ENCODE measurements at places on chromosomes 13 and 19.

DNA sequence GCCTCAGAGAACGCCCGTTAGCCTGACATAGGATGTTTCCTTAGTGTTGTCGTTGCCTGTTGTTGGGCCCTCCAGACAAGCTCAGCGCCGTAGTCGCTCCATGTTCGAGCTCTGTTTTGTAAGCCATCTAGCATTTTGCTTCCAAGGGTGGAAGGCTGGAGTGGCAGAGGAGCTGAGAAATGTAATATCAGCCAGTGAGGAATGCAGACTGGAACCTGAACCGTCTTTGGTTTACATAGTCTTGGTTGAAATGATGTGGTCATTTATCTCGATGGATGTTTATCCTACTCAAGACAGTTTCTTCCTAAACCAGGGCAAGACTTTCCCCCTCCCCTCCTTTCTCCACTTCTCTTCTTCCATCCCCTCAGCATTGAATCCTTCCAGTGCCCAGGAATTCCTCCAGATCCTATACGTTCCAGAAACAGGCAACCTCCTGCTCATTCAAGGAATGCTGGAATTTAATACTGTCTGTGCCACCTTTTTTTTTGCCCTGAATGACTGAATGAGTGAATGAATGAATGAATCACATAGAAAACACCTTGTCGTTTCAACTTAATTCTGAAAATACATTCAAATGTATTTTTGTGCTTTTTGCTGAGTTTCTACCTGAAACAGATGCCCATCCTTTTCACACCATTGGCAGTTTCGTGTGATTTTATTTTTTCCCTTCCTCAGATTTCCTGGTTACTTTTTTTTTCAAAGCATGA, 109.5 kb upstream of the MBNL2 start:
- DNase-seq, result no peak

GRCh38 chr19:20416661-20417060, 148.9 kb downstream of the ZNF737 start:
- DNase-seq, result no peak

GRCh38 chr19:18433015-18433691, 4.8 kb downstream of the ISYNA1 start:
- DNase-seq, result no peak

GRCh38 chr19:48551437-48552302, at the start of gene SULT2B1:
SULT2B1 (plus strand) TSS chr19:48552172; CDS start chr19:48552253, 81 bp downstream.
- DNase-seq, result no peak

GRCh38 chr13:107457686-107458085, 757.6 kb downstream of the LIG4 start:
- no peak for DNase-seq

- DNase-seq, result no peak
Measured at GRCh38 chr13:46197299-46198048, 14.3 kb upstream of the LRRC63 start.

- no peak for DNase-seq
Measured at GRCh38 chr13:28297341-28297740, 159.0 kb downstream of the PAN3 start.

GRCh38 chr13:98171900-98172589, 5.0 kb downstream of the RNF113B start:
- DNase-seq, result no peak

DNA sequence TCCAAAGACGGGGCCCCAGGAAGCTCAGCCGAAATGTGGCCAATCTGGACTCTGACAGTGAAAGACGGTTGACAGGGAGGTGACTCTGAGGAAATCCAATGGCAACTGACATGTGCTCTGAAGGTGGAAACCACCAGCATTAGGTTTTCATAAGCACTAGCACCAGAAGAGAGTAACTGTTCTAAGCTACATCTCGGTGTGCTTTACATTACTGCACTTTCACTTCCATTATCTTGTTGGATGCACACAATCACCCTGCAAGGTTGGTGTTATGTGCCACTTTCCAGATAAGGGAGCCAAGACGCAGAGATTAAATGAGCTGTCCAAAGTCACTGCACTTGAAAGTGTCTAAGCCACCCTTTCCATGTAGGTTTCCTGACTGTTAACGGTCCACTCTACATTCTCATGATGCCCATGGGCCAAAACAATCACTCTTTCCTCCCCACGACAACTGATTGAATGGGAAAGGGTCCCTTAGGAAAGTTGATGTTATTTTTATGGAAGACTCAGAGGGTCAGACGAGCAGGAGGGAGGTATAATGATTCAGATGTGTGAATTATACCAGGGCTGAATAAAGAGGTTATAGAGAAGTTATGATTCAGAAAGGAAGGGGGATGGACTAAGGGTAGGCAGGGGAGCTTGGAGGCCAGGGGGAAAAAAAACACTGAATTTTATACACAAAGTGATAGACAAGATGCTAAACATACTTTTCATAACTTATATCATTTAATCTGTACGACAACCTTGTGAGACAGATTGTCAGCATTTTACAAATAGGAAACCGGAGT, 52.8 kb downstream of the RUBCNL start:
- DNase-seq, result no peak

DNA sequence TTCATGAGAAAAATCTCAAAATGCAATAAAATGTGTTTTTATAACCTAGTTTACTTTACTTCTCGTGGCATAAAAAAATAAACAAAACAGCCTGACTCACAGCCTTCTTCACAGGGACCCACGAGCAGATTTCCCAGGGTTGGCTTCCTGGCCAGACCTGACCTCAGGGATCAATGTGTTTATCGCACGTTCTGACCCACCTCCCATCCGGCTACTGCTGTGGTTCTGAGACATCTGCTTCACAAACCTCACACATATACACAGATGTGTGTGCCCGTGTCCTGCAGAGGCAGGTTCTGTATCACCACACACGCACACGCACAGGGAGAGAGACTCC, 118.3 kb downstream of the COL4A2 start:
- no peak for DNase-seq

- no peak for DNase-seq
Measured at GRCh38 chr13:22562116-22562515, 618.7 kb upstream of the SGCG start.

- no peak for DNase-seq
Measured at GRCh38 chr13:21910546-21910945, 239.7 kb downstream of the FGF9 start.

GRCh38 chr13:112962911-112963625, 5.9 kb upstream of the MCF2L start:
- no peak for DNase-seq

DNA sequence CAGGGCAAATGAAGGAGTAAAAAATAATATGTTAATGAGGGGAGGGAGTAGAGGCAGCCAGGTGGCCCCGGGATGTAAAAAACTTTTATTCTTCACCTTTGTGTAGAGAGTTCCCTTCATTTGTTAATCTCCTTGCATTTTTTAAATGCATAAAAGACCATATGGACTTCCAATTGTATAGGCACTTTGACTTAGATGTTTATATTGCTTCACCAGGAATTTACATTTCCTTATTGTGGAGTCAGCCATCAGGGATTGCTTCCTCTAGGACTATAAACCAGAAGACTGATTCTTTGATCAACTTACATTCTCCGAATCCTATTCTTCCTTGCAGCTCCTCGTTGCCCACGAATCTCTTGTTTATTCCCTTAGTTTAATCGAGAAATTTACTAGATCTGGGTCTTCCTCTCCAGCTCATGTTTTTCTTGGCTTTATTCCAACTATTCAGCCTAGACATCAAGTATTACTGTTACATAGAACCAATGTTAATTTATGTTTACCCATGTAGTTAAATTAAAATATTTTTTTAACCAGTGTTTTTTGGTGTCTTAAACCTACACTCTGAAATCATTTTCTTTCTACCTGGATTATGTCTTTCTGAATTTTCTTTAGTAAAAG, 1187.0 kb upstream of the SLC10A2 start:
- no peak for DNase-seq

DNA sequence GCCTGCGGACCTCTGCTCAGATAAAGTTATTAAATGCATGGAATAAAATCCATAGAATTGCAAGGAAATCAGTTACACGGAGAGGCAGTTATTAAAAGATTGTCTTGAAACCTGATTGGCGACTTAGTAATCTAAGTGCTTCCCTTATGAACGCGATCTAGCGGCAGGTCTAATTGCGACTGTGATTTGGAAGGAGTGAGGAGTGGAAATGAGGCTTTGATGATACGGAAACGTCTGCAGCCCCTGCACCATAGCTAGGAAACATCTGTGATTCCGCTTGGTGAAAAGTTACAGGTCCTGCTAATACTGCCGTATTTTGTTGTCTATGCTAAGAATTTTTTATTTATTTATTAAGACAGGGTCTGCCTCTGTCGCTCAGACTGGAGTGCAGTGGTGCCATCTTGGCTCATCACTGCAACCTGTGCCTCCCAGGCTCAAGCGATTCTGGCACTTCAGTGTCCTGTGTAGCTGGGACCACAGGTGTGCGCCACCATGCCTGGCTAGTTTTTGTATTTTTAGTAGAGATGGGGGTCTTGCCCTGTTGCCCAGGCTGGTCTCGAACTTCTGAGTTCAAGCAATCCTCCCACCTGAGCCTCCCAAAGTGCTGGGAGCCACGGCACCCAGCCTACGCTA, 887 bp downstream of the NDUFS7 start:
- no peak for DNase-seq

- DNase-seq, result no peak
Measured at GRCh38 chr19:45640849-45641273, 1.7 kb upstream of the EML2 start.

GRCh38 chr13:25490236-25490635, 118.5 kb downstream of the ATP8A2 start:
- no peak for DNase-seq

- no peak for DNase-seq
Measured at GRCh38 chr19:4474514-4475022, 2.5 kb downstream of the HDGFL2 start.

GRCh38 chr13:48334534-48335127, 31.1 kb downstream of the RB1 start:
- no peak for DNase-seq

DNA sequence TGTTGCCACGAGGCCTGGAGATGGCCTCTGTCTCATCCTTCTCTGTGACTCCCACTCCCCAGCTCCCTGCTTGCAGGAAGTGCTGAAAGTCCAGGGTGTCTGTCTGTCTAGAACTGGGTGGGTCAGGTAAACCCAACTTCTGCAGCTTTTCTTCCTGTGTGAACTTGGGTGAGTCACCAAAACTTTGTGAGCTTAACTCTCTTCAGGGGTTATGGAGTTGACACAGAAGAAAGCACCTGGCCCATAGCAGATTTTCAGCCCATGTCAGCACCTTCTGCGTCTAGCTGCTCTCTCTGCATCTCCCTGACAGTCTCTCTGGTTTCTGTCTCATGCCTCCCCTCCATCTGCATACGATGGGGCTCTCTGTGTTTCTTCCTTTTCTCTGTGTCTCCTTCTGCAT, 4.2 kb upstream of the CACNG7 start:
- DNase-seq, result no peak

GRCh38 chr13:40442231-40442630, 224.2 kb downstream of the FOXO1 start:
- no peak for DNase-seq

- DNase-seq, result no peak
Measured at GRCh38 chr13:98507282-98507797, 69.6 kb downstream of the STK24 start.

DNA sequence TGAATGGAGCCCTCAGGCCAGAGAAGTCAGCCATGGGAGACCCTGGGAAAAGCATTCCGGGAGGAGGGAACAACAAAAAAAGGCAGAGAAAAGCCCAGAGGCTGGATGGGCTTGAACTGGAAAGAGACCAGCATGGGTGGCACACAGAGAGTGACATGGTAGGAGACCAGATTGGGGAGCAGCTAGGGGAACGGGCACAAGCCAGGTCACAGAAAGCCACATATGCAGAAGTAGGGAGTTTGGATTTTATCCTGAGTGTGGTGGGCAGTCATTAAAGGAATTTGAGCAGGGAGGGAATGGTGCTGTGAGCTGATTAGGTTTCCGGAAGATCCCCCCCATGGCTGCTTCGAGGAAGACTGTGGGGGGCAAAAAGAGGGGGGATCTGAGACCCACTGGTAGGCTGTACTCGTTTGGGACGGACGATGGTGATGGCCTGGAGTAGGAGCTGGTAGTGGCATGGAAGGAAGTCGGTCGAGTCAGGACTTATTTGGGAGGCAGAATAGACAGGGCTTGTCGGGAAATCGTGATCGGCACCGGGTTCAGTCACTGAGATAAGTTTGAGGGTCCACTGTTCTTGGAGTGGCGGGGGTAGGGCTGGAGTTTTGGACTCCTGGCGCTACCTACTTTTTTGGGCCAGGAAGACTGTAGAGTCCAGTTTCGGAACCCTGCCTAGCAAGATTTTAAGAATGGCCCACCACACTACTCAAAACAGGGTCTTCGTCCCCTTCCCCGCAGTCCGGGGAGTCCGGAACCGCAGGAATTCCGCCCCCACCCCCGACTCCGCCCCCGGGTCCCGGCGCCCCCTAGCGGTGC, 949 bp downstream of the SERTAD1 start:
- no peak for DNase-seq

GRCh38 chr13:46759846-46760245, 37.1 kb downstream of the ESD start:
- no peak for DNase-seq

DNA sequence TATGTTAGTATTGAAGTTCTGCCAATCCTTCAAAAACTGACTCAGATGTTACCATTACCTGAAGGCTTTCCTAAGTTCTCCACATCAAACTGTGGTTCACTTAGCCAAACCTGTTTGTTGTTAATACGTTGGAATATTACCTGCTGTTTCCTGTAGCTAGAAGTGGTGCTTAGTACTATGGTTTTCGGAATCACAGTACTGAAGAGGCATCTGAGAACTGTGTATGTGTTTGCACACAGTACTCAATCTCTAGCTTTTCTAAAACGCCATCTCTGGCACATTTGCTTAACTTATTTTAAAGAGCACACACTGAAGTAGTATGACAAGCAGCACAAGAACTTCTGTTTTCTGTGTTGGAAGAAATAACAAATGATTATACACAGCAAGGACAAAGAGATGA, 248.2 kb downstream of the SHISA2 start:
- DNase-seq, result no peak

- DNase-seq, result no peak
Measured at GRCh38 chr13:103188713-103189326, 122.6 kb upstream of the SLC10A2 start.

GRCh38 chr13:20903164-20903475, 574 bp upstream of the XPO4 start:
- DNase-seq, result no peak

- peak; percentile 22 for DNase-seq
Measured at GRCh38 chr19:8487137-8487851, 15.1 kb downstream of the PRAM1 start.

GRCh38 chr13:79160818-79161217, 245.2 kb downstream of the RBM26 start:
- DNase-seq, result no peak

GRCh38 chr19:54391589-54392061, 23.6 kb upstream of the TTYH1 start:
- no peak for DNase-seq

GRCh38 chr13:52743988-52744387, 4.4 kb upstream of the CNMD start:
- no peak for DNase-seq
